ENCODE measurements at places on chromosomes 3 and 15.

- no peak for DNase-seq
Measured at GRCh38 chr15:86663304-86663703, 583.6 kb downstream of the AGBL1 start.

DNA sequence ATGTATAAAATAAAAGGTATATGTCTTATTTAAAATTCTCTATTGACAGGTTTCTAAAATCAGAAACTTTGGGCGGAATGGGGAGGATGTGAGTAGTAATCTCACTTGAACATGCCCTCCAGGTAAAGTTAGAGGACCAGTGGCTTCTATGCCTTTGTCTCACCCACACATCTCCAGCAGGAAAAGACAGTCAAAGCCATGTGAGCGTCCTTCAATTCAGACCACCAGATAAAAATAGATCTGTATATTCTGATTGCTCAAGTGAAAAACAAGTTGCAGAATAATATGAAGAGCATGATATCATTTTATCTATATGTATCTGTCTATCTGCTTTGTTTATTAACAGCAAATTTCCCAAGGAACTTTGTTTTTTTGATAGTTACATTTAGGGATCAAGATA, 152.2 kb downstream of the TMCO5A start:
- no peak for DNase-seq

GRCh38 chr15:57827971-57828370, 121.5 kb downstream of the POLR2M start:
- no peak for DNase-seq

- DNase-seq: no peak
Measured at GRCh38 chr15:42133356-42133755, 23.1 kb downstream of the PLA2G4F start.

DNA sequence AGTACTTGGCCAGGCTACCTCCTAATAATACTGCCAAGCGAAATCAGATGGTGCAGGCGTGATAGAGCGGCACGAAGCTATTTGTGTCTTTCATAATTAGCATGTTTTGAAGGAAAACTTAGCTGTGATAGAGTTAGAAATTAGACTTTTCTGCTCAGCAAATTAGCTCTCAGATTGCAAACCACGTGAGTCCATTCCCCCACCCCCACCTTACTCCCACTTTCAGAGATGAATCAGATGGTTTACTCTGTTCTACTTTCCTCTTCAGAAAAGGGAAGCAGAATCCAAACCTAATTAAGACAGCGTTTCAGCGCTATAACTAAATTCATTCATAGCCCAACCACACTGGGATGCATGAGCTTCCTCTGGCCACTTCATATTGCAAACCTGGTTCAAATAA, 214.6 kb downstream of the SLCO3A1 start:
- no peak for DNase-seq

DNA sequence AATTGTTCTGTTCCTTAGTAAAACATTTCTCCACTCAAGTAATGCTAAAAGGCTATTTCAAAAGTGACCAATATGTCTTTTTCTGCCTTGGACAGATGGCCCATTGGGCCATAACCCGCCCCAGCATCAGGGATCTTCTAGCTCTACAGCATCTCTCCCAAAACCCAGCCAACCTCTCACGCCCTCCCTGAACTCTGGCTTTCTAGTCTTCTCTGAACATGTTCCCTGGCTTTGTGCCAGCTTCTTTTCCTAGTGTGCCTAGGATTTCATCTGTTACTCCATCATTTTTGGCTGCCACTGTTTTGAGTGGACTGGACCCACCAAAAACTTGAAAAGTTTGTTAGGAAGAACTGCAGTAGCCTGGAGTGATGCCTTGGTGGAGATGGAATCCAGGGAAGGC, 30.7 kb downstream of the TRPM1 start:
- DNase-seq: no peak

- no peak for DNase-seq
Measured at GRCh38 chr15:87200149-87200548, 1056.4 kb downstream of the NTRK3 start.

DNA sequence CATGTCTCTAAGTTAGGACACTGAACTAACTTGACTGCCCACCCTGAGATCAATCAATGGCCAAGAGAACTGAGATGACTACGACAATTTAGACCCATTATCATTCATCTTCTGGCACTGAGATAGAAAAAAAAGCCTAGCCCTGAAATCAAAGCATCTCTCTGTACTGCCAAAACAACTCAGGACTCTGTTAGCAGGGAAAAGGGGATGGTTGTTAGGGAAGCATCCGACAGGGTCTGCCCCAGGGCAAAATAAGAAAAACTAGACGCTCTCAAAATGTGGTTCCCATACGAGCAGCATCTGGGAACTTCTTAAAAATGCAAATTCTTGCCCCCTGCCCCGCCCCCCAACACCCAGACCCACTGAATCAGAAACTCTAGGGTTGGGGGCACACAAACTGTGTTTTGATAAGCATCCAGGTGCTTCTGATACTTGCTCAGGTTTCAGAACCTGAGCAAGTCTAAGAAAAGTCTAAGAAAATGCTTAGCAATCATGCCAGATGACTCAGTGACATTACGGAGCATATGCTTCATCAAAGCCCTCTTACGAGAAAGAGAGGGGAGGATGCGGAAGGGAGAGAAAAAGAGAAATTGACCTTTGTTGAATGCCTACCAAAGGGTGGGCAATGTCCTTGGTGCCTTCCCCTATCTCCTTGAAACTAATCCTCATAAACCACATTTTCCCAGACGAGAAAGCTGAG, 172.8 kb upstream of the HES1 start:
- no peak for DNase-seq
